Hematopoietic multipotent progenitor cell treated with erythropoietin and hydrocortisone succinate and interleukin-3 and kit ligand, for 6 days (in vitro differentiated cells): ENCODE measurements at places on chromosomes 2 and 18.

DNA sequence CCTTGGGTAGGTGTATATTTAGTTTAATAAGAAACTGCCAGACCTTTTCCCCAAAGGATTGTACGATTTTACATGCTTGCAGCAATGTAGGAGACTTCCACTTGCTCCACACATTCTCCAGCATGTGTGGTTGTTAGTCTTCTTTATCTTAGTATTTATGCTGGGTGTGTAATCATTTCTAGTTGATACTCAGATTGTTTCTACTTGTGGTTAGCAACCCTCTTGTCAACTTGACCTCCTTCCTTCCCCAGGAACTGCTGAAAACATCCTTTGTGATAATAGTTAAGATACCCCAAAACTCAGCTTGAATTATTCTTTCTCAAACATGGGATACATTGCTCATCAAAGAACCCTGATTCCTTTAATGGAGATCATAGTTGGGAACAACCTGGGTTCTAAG is 37.2 kb upstream of the CYBRD1 start:
- no peak for DNase-seq

DNA sequence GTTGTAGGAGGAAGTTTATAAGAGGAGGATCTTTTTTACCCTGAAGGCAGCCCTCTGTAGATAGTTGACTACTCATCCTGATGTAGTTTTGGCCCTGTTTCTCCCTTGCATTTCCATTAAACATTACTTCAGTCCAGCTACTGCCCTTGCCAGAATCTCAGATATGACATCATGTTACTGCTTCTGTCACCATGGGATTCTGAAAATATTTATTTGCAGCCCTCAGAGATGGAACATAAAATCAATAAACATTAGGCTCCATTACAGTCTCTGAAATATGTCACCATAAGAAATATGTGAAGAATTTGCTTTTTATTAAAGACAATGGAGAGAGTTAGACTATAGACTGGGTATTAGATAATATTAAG is 68.7 kb upstream of the STK39 start:
- DNase-seq: no peak

DNA sequence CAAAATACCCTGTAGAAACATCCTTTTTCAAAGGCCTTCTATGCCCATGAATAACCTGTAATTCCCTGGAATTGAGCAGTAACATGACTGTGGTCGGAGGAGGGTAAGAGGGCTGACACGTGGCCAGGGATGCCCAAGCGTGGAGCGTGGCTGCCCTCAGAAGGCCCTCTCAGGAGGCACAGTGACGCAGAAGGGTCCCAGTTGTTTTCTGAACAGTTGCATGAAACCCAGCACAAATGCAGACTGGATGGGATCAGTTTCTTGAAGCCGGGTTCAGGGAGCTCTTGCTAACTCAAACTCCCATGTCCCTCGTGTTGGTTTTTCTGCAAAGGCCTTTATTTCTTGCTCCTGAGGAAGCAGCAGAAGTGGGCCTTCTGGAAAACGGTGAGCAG is 237.0 kb downstream of the ALPK2 start:
- DNase-seq: no peak

GRCh38 chr2:57160976-57161375 is 885.6 kb upstream of the VRK2 start:
- DNase-seq: no peak

DNA sequence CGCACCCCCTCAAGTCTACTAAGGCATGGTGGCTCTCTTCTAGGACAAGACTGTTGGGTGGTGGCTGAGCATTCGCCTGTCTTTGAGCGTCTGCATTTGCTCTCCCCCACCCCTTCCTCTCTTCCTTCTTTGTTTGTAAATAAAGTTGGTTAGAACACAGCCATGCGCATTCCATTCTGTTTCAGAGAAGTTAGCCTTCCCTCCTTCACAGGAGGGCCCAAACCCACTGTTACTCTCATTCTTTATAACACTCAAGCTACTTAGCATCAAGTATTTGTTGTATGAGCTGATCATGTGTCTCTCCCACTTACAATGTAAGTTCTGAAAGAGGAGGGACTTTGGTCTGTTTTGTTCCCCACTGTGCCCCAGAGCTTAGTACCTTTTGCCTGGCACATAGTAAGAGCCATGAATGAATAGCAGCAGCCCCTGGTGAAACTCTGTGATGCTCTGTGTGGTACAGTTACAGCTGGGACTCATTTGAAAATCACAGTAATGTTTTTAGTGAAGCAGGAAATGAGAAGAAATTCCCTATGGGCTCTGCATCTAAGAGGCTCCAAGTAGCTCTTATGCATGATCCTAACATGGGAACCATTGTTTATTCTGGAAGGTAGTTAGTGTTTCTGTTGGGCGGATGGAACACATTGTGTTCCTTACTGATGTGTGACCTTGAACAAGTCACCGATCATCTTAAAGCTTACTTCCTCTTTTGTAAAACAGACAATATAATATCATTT is 7.7 kb downstream of the MGAT5 start:
- peak; percentile 13 for DNase-seq

DNA sequence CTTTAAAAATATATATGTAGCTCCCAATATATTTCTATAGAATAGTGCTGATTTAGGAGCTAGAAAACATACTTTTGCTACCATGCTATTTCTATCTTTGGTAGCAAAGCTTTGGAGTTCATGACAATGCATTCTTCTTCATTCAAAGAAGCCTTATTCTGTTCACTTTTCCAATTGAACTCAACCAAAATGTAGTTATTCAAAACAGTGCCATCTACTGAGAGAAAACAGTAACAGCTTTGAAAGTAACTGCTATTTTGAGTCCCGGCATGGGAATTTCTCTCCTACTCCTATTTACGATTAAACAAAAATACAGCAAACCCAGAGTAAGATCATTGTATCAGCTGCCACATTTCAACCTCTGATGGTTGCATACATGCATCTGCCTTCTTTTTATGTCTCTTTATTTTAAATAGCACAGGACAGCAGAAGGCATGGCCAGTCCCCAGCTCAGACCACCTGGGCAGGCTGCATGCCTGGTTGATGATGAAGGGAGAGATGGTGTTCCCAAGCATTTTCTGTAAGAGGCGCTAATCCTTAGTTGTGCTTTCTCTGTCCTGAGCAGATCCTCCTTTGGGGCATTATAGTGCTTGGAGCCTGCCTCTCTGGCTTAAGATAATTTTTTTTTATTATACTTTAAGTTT is 69.7 kb upstream of the SULT1C3 start:
- peak; percentile 51 for DNase-seq

- DNase-seq: peak; percentile 58
These were observed 268.2 kb upstream of the ID2 start for GRCh38 chr2:8413589-8414135.

DNA sequence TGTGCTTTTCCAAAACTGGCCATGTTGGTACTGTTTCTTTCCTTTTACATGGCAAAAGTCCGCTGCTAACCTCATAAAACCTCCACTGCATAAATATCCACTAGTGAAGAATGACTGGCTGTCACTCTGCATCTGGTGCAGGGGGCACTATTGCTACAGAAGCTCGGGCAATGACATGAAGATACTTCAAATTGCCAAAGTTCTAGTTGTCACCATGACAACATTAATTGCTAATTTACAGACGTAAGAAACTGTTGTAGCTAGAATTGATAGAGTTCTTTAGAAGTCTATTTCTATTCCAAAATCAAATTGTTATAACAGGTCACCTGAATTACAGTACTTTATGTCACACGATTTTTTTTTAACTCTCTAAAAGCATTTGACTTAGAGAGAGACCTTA is 845 bp downstream of the CFAP210 start:
- peak; percentile 63 for DNase-seq

GRCh38 chr18:3453540-3454364 is 3.8 kb downstream of the TGIF1 start:
- DNase-seq: peak; percentile 64

DNA sequence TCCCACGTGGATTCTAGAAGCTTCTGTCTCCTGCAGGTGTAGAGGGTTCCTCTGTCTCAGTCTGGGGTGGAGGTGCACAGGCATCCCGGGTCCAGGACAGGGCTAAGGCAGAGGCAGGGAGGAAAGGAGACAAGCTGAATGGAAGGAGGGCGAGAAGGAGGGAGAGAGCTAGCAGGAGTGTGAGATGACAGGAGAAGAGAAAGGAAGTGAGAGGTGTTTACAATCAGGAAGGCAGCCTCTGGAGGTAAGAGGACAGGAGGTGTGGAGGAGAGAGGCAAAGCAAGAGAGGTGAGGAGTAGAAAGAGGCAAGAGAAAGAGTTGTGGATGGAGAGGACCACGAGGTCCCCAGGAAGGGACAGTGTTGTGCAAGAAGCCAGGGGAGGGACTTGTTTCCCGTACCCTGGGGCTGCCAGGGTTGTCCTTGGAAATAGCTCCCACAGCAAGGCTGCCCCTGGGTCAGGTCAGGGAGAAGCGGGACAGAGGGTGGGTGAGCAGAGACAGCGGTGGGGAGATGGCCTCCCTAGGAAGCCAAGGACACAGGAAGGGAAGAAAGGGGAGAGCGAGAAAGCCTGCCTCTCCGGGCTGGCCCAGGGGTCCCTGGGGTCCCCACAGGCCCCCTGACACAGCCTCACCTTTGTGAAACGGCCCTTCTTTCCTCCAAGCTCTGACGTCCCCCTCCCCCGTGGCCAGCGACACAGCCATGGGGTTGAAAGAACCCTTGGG is 136.9 kb downstream of the CYP26B1 start:
- no peak for DNase-seq

- no peak for DNase-seq
These were observed 229.1 kb downstream of the PHLPP1 start for GRCh38 chr18:62944454-62944853.

DNA sequence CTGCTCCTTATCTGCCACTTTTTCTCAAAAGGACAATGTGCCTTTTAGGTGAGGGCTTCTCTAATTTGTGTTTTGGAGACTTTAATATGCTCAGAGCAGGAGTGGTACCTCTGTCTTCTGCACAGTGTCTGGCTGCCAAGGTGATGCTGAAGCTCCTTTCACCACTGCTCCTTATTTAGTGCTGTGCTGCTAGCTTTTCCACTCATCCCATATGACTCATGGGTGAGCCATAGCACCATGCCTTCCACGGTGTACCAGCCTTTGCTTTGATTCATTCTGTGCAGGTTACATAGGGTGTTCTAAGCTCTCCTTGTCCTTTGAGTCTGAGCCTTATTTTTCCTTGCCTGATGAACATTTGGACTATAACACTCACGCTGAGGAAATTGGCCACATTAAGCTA is 202.4 kb downstream of the ARL6IP6 start:
- no peak for DNase-seq

GRCh38 chr2:118056165-118056534 is 32.1 kb upstream of the INSIG2 start:
- no peak for DNase-seq

DNA sequence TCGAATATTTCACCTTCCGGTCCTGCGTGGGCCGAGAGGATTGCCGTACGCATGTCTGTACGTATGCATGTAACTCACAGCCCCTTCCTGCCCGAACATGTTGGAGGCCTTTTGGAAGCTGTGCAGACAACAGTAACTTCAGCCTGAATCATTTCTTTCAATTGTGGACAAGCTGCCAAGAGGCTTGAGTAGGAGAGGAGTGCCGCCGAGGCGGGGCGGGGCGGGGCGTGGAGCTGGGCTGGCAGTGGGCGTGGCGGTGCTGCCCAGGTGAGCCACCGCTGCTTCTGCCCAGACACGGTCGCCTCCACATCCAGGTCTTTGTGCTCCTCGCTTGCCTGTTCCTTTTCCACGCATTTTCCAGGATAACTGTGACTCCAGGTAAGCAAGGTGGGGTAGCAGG is at the start of gene SERPINB5:
Gene SERPINB5, plus strand, starts transcription at position 291 of the 400 bp plus-strand sequence. CDS start 7,471 bp downstream, outside the sequence.
- no peak for DNase-seq
